ENCODE measurements at places on chromosomes 4 and X. TPM values are rescaled to one million over a fixed set of nuclear protein-coding genes. Genes with fewer than 3 reads are reported as not detected.

Gene CD38
- 0.14 TPM for polyA plus RNA-seq

Gene ENOPH1
- 25.1 TPM for polyA plus RNA-seq

Gene LINC00632
- polyA plus RNA-seq = 14.3 TPM

Gene UGT8
- polyA plus RNA-seq = 11.0 TPM

Gene SNX25
- 4.6 TPM for polyA plus RNA-seq

Gene IL13RA2
- polyA plus RNA-seq = not detected

Gene HERC5
- polyA plus RNA-seq = 6.6 TPM

Gene RELL1
- 2.2 TPM for polyA plus RNA-seq

Gene PLP1
- 218 TPM for polyA plus RNA-seq

Gene MAGEB2
- not detected for polyA plus RNA-seq

Gene VCX
- polyA plus RNA-seq = 0.22 TPM

Gene SHROOM4
- 1.6 TPM for polyA plus RNA-seq

Gene SCML2
- 14.6 TPM for polyA plus RNA-seq

Gene RNF150
- polyA plus RNA-seq = 3.4 TPM

Gene CXCL11
- polyA plus RNA-seq = 0.16 TPM

Gene FAM184B
- polyA plus RNA-seq = 0.05 TPM

All from H1 (cell line).